H54 (cell line): ENCODE measurements at places on chromosomes 6 and 20.

- peak; percentile 98 for DNase-seq
Observed at GRCh38 chr20:33674294-33675135, at the start of gene NECAB3. NECAB3 (minus strand) TSS chr20:33674428; CDS start chr20:33674352, 76 bp downstream.

DNA sequence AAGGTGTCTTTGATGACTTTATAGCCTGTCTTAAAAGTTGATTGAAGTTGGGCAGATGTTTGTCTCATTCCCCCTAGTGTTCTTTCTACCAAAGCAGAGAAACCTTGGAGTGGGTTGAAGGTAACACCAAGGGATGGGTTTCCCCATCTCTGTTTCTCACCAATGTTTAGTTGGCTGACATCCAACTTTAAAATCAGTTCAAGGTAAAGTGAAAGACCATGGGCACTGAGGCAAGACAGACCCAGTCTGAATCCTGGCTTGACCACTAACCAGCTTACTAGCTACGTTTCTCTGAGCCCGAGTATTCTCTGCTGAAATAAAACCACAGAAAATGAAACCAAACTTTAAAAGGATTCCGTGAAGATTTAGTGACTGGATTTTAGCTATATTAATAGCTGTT is 258.9 kb downstream of the KIF16B start:
- no peak for DNase-seq

DNA sequence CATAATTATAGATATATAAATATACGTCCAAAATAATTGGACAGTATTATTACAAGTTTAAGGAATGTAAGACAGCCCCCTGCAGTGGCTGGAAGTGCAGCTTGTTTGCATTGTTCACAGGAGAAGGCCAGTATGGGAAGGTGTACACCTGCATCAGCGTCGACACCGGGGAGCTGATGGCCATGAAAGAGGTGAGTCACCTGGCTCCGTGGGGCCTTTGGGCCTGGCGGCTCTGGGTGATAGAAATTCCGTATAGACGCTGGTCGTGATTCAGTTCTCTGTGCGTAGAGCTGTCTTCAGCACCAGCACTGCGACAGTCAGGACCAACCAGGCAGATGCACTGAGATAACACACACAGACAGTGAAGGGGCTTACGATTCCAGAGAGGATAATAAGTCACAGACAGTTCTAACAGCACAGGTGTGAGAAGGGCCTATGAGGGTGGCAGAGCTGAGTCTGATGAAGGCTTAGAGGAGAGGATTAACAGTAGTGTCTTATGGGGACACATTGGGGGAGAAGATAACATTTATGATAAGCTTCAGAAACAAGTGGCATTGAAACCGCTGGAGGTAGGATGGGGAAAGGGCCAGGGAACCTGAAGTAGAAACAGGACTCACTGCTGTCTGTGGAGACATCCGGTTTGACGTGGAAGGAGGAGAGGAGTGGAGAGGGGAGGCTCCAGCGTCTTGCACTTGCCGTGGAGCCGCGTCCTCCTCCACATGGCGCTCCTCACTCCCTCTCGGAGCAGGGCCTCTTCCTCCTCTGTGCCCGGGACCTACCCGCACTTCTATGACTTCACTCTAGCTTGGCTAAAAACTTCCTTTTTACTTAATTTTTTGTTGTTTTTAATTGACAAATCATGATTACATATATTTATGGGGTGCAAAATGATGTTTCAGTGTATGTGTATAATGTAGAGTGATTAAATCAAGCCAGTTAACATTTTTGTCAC is 116.5 kb downstream of the MAP3K4 start:
- no peak for DNase-seq

DNA sequence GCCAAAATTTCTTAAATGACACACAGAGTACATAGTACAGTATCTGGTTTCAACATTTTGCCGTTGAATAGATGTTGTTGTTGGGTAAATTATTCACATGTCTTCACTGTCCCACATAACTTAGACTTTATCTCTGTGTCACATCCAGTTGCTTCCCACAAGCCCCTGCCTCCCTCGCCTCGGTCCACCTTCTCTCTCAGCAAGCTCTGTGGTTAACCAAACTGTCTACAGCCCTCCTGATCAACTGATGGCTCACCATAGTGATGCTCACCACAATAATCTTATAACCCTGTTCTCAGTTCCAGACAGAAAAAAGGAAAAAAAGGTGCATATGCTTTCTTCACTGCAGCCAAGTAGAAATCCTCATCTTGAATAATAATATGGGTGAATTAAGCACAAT is 23.0 kb downstream of the IL17F start:
- DNase-seq, result no peak
